ENCODE measurements at places on chromosomes 5 and 9.

DNA sequence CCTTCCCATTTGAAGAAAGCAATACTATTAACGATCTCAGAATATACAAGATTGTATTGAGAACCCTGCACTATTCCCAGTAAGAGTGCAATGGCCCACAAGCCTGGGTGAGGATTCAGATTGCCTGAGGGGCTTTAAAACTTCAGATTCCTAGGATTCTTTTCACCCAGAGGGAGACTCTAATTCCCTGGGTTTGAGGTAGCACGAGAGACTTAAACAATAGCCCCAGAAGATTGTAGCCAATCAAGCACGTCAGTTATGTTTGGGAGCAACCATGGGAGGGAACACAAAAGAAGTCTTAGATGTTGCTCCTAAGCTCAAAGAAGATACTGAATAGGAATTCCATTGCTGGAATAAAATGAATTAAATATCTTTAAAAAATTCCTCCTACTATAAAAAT is 17.9 kb downstream of the MRPS27 start:
- no peak for DNase-seq

- no peak for DNase-seq
Measured at GRCh38 chr5:102867992-102868662, 113.0 kb downstream of the PAM start.

- no peak for DNase-seq
Measured at GRCh38 chr5:68024426-68024825, 191.1 kb upstream of the PIK3R1 start.

DNA sequence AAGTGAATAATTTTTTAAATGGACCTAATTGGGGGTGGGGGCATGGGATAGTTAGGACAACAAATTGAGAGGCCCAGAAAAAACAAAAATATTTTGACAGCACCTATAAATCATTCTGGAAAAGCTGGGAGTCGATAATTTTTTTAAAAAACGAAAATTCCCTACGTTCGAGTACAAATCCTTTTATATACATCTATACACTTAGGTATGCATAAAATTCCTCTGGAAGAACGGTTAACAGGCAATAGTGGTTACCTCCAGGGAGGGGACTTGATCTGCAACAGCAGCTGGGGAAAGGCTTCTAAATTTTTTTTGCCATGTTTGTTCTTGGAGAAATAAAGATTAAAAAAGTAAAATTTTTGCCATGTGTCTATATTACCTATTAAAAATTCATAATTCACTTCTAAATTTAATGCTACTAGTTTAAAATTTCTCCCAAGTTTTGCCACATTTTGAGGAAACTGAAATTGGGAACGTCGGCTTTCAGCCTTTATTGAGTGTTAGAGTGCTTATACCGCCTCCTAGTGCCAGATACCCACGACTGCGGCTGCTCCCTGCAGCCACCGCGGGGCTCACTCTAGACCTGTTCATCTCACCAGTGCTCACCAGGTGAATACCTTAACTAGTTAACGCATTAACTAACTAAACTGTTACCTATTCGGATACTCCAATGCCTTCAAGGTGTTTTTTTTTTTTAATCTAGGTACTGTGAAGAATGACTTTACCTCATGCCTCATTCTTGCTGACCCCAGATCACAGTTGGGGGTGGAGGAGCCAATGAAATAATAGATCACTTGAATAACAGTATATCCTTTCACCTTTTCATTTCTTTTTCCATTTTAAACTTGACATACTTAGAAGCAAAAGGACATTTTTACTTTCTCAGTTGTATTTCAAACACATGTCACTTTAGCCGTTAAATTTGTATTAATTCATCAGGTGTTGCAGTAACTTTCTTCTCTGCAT is 1.8 kb upstream of the BHMT start:
- peak; percentile 19 for DNase-seq

- no peak for DNase-seq
Measured at GRCh38 chr5:42573386-42573785, 150.1 kb downstream of the GHR start.

DNA sequence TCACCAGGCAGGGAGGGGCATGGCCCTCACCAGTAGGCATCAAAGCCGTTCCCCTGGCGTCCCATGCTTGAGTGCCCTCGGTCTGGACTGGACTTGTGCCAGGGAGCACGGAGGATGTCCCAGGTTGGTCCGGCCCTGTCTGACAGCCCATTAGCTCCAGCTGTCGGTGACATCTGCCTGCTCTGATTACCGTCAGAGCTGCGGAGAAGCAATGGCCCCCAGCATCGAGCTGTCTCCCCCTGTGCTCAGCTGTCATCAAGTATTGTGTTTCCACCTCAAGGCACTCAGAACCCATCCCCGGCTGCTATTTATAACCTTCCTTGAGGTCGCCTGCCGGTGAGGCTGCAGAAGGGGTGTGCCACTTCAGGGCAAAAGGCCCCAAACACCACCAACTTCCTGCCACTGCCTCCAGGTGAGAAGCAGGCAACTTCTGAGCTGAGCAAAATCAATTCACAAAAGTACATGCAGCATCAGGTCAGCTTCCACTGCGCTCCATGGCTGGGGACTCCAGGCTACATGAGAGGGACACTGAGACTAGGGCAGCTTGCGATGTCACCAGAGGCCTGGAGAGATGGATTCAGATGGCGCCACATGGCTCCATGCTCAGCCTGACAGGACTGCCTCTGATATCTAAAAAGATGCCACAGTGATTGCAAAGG is 142.7 kb downstream of the C5orf15 start:
- no peak for DNase-seq

GRCh38 chr5:168874713-168875380 is 295.7 kb upstream of the PANK3 start:
- DNase-seq: no peak

All from activated CD4-positive, alpha-beta T cell treated with anti-CD3 and anti-CD28 coated beads for 4 hours (primary cell).